ENCODE measurements at places on chromosomes 6 and 20. TPM values are rescaled to one million over a fixed set of nuclear protein-coding genes. Genes with fewer than 3 reads are reported as not detected.

MCHR2 gene
- total RNA-seq = 7.9 TPM

DDX39B gene
- 230 TPM for total RNA-seq

SPATS1 gene
- total RNA-seq = not detected

HUS1B gene
- total RNA-seq = 0.74 TPM

MEI4 gene
- total RNA-seq = 0.25 TPM

DACT2 gene
- total RNA-seq = 1.7 TPM

CAGE1 gene
- total RNA-seq = not detected

BEND3 gene
- total RNA-seq = 6.4 TPM

IFNGR1 gene
- 41.1 TPM for total RNA-seq

LY6G6F gene
- total RNA-seq = not detected

ARMH2 gene
- not detected for total RNA-seq

SGK2 gene
- 0.74 TPM for total RNA-seq

DDAH2 gene
- 108 TPM for total RNA-seq

TMEM151B gene
- total RNA-seq = 44.5 TPM

MAP3K5 gene
- 12.0 TPM for total RNA-seq

ABCC10 gene
- 15.2 TPM for total RNA-seq
